ENCODE measurements at places on chromosomes 7 and 10.
A peak's percentile ranks its signal among the peaks of the same experiment; 100 is the strongest.

- DNase-seq, result no peak
These were observed 28.4 kb upstream of the ZNF273 start for GRCh38 chr7:64874562-64875250.

- DNase-seq, result no peak
These were observed 144.2 kb upstream of the VSTM2A start for GRCh38 chr7:54397836-54398612.

GRCh38 chr7:96414931-96415292 is 93.0 kb upstream of the SLC25A13 start:
- peak; percentile 55 for DNase-seq

DNA sequence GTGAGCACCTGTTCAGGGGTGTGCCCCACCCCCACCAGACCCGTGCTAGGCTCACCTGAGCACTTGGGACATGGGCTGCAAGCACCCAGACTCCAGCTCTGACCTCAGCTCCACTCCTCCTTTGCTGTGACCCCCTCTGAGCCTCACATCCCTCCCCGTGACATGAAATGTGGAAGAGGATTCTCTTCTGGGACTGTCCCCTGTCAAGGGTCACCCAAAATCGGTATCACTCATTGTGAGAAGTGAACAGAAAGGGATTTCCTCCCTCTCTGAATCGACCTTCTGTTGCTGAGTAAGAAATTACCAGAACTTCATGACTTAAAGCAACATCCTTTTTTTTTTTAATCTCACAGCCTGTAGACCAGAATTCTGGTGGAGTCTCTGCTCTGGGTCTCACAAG is 6.2 kb upstream of the CHST15 start:
- DNase-seq, result no peak

DNA sequence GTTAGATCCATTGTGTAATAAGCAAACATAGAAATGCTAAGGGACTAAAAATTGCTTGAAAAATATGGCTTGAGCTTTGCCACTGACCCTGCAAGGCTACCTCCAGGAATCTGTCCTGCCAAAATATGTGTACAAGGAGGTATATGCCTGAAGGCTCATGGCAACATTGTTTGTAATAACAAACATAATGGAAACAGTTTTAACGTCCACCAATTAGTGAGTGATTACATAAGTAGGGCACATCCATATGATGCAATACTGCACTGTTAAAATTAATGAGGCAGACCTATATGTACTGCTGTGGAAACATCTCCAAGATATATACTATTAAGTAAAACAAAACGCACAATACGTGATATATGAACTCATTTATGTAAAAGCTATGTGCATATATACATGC is 13.1 kb upstream of the GOT1 start:
- no peak for DNase-seq

DNA sequence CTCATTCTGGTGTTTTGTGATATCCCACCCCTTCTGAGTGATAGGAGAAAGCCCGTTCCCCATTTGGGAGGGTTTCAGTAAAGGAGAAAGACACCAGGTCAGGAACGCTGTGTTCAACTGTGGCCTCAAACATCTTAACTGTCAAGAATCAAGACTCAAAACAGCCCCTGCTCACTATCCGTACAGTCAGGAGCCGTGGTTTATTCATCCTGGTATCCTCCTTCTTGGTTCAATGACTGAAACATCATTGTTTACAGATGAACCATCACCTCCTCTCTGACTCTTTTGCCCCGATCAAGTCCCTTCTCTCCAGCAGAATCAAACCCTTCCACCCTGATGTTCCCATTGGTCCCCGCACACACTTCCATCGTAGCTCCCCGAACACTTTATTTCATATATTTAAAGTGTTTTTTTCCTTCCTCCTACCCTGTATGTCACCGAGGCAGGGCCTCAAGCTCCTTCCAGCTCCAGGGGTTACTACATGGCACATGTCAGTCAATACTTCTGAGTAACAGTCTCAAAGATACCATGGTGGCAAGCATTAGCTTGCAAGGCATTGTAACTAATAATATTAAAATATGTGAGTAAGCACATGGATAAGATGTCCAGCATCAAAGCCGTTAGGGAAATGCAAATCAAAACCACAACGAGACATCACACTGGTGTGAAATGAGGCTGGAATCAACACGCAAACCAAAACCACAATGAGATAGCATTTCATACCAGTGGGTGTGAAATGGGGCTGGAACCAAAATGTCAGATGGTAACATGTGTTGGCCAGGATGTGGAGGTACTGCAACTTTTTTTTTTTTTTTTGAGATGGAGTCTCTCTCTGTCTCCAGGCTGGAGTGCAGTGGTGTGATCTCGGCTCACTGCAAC is 124.7 kb upstream of the C1QL3 start:
- DNase-seq, result no peak

DNA sequence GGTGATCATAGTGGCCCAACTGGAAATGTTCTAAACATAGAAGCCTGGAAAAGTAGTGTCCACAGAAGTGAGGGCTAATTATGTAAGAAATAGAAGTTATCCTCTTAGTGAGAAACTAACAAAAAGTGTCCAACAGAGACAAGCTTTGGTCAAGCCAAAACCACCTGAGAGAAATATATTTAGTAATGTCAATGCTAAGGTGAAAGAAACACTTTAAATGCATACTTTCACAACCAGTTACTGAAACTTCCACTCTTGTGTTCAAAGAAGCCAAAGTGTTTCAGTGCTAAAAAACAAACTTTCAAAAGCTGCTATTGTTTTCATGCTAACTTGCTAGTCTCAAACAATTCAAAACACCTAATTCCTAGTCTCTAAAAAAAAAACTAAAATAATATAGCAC is 18.1 kb downstream of the RAB11FIP2 start:
- DNase-seq, result no peak

GRCh38 chr10:47206449-47207280 is 93.3 kb upstream of the GDF10 start:
- DNase-seq, result peak; percentile 59

DNA sequence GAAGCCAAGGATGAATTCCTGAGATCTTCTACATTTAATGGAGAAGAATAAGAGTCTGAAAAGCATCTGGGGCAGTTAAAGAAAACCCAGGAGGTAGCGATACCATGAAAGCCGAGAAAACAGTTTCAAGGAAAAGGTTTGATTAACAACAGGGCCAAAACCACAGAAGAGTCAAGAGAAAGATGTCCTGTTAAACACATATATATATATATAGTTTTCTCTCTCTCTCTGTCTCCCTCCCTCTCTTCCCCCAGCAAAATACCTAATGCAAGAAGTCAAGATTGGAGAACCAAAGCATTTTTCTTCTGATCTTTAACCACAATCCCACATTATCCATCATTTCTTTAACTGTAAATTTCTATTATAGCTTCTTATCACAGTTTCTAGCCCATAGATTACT is 261.4 kb downstream of the SNX13 start:
- DNase-seq, result no peak

- DNase-seq, result no peak
These were observed 163.3 kb upstream of the RHEB start for GRCh38 chr7:151682831-151683614.

GRCh38 chr10:119025336-119025735 is 4.2 kb upstream of the NANOS1 start:
- no peak for DNase-seq

DNA sequence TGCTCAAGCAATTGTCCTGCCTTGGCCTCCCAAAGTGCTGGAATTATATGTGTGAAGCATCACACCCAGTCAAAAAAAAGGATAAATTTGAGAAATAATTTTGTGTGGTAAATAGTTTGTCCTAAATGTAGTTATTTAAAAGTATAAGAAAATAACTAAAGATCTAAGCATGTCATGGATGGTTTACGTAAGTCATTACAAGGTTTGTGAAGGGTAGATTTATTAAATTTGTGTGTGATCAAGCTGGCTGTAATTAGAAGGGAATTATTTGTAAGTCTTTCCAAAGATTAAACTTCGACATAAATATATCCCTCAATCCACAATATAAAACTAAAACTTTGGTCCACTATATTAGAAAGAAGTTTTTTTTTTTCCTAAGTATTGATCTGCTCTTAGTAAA is 28.6 kb downstream of the ORC5 start:
- no peak for DNase-seq

- DNase-seq, result no peak
These were observed 207.8 kb downstream of the TAX1BP1 start for GRCh38 chr7:27947586-27948278.
